ENCODE measurements at places on chromosomes 16 and 17. TPM values are rescaled to one million over a fixed set of nuclear protein-coding genes. Genes with fewer than 3 reads are reported as not detected.

- H3K27ac ChIP-seq, result peak overlapping the region; percentile 16
- DNase-seq, result no peak
- peak overlapping the region; percentile 17 for H3K4me3 ChIP-seq
These were observed 104.6 kb downstream of the GNAO1 start for GRCh38 chr16:56295739-56296527.

The CCL18 gene
- total RNA-seq, result 0.60 TPM

The SLC5A2 gene
- not detected for total RNA-seq

The FNDC8 gene
- not detected for total RNA-seq

GRCh38 chr17:66301367-66301863, 998 bp upstream of the PRKCA start:
- peak overlapping the region; percentile 93 for H3K4me3 ChIP-seq
- peak overlapping the region; percentile 70 for H3K27ac ChIP-seq
- peaks cover 51% of the 10 kb centered on the region for H3K27me3 ChIP-seq
- peaks cover 5% of the 10 kb centered on the region for H3K36me3 ChIP-seq

Data from type B pancreatic cell (in vitro differentiated cells).